ENCODE measurements at places on chromosomes 6 and 20.

GRCh38 chr6:106315765-106316374 lies 9.7 kb downstream of the ATG5 start:
- no peak for DNase-seq

- no peak for DNase-seq
These were observed 143.9 kb downstream of the PXDC1 start for GRCh38 chr6:3607599-3607998.

- peak; percentile 88 for DNase-seq
These were observed at the start of gene TCEA2 for GRCh38 chr20:64062596-64063388. Gene TCEA2 (plus strand): TSS chr20:64063198. CDS start chr20:64063313, 115 bp downstream.

GRCh38 chr6:117418320-117418719 lies 7.4 kb downstream of the ROS1 start:
- DNase-seq = no peak

GRCh38 chr6:56387621-56388414 lies 140.4 kb upstream of the COL21A1 start:
- no peak for DNase-seq

DNA sequence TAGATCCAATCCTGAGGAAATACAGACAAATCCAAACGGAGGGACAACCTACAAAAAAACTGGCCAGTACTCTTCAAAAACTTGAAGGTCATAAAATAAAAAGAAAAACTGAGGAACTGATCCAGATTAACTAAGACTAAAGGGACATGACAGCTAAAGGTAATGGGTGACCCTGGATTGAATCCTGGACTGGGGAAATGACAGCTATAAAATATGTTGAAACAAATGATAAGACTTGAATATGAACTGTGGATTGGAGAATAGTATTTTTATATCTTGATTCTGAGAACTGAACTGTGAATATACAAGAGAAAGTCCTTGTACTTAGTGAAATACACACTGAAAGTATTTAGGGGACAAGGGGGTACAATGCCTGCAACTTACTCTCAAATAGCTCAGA lies 96.9 kb upstream of the EMILIN3 start:
- DNase-seq = no peak

DNA sequence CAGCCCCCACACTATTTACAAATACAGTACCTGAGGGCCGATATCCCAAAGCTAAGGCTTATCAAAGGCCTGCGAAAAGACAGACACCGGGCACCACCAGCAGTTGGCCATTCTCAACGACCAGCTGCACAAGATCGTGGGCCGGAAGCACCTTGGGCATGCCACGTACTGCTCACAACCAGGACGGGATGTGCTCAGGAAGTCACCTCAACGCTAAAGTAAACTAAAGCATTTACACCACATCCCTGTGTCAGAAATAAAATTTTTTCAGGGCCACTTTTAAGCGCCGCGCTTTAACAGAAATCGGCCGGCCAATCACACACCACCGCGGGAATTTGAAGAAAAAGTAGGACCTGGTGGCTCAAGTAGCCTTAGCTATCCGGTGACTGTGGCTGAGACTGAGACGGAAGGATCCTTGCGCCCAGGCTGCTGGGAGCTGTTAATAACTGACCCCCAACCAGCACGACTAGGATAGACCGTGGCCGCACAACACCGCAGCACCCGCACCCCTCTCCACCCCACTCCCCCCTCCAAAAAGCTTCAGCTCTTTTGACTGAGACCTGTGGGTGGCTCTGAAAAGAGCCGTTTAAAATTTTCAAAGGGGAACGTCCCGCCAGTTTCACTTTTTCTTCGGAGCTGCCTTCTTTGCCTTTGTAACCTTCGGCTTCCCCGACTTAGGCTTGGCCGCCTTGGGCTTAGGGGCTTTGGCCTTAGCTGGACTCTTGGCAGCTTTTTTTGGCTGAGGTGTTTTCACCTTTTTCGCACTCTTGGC lies 131.2 kb upstream of the BTN3A2 start:
- no peak for DNase-seq

- DNase-seq = no peak
These were observed 29.6 kb downstream of the OR2B2 start for GRCh38 chr6:27882624-27883023.

DNA sequence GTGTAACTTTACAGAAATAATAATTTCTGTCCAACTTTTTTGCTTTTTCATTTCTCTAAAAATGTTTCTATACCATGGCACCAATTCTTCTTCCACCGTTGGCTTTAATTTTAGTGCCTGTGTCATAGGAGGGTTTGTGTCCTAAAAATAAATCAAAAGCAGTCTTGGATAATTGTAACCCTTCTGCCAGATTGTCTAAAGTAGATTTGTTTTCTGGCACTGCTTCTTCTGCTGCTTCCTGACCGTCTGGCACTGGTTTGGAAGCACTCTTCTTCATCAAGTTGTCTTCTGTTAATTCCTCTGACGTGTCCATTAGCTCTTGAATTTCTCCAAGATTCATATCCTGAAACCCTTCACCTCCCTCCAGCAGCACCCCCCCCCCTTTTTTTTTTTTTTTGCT lies 33.1 kb downstream of the SCAF8 start:
- DNase-seq = no peak

DNA sequence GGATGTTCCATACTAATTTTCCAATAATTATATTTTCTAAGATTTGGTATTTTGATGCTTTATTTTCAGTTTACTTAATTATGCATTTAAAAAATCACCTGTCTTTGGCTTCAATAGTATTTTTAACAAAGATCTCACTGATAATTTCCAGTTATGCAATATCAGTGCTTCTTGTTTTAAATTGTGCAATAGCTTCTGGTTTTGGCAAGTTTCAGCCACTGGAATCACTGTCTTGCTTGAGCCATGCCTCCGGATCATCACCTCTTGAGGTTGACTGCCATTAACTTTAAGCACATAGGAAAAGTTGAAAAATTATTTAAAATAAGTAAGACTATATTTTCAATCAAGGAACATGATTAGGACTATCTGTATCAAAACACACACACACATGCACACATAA lies 1242.1 kb downstream of the HACE1 start:
- no peak for DNase-seq

DNA sequence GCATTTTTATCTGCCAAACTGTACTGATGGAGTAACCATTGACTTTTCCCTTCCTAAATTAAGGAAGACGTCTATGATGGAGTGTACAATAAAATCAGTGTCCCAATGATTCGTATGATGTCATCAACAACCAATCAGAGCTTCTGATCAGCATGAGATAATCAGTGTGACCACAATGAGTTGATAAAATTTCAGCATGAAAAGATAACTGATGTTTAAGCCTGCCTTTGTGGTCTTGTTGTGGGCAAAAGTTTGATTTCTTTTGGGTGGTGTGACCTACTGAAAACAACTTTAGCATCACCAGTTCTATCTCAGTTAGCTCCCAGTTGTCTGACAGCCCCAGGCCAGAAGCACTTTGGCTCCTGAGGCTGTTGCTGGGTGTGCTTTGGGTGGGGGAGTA lies 3.3 kb downstream of the PCIF1 start:
- DNase-seq = no peak

- no peak for DNase-seq
These were observed 20.4 kb upstream of the RAB22A start for GRCh38 chr20:58289143-58289542.

GRCh38 chr6:117232196-117232595 lies 33.2 kb upstream of the VGLL2 start:
- DNase-seq = no peak

- DNase-seq = no peak
These were observed 61.5 kb downstream of the RREB1 start for GRCh38 chr6:7169296-7169721.

GRCh38 chr6:75204217-75204958 lies 1.5 kb downstream of the COL12A1 start:
- no peak for DNase-seq

DNA sequence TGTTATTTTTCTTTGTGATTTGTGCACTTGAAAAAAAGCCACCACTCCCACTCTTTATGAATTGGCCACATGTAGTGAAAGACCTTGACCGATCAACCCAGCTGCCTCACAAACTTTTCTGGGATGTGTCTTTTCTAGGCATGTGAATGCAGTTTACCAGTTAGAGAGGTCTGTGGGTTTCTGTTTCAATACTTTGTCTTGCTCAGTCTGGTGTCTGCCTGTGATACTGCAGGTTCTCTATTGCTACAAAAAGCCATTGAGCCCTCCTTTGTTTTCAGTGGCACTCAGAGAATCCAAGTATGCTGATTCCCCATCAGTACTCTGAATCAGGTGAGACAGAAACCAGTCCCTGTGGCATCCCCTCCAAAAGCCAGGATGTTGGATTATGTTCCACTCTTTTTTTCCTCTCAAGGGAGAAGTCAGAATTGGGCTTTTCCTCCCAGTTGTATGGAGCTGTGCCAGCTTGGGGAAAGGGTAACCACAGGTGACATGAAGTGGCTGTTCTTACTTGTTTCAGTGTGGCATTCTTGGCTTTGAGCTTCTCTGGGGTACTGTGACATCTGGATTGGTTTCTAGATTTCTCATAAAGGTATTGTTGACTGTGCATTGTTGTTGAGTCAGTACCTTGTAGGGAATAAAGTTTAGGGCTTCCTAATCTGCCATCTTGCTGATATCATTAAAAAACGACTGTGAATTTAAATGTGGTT lies 26.3 kb upstream of the ZFP64 start:
- DNase-seq = no peak

DNA sequence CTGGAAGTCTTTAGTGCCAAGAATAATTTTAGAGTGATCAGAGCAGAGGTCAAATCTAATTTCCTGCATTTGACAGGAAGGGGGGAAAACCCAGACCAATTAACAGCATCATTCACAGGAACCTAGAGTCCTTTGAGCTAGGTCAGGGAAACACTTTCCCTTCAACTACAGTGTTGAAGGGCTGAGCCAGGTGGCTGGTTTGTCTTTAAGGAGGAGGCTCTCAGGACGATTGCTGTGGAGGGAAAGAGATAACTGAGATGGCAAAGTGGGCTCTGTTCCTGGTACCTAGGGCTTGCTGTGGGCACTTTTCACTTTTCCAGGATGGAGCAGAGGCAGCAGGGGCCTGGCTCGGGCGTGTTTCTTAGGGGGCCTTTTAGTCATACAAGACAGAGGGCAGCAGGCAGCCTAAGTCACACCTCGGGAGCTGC lies 111.9 kb downstream of the SCML4 start:
- DNase-seq = no peak

DNA sequence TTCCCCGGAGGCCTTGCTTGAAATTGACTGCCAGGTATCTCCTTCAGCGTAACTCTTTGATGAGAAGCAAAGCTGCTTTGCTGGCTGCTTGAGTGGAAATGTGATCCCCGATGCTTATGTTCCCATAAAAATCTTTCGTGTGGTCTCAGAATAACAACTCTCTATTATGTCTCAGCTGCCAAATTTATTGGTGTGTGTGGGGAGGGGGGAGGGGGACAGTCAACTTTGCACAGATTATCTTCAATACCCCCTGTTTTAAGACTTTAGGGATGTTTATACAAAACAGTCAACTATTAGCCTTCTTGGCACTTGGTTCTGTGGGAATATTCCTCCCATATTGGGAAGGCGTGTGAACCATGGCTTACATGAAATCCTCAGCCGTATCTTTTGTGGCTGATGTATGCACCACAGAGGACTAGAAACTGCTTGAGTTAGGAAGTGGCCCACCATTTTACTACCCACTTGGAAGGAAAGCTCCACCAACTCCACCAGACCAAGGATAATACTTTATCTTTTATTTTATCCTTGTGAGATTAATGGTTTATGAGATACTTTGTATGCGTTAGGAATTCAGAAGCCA lies 101.5 kb upstream of the SLC24A3 start:
- no peak for DNase-seq

- DNase-seq = no peak
These were observed 40.2 kb downstream of the SLC35F1 start for GRCh38 chr6:117947234-117947633.

GRCh38 chr6:168359794-168360193 lies 40.2 kb upstream of the DACT2 start:
- DNase-seq = no peak

DNA sequence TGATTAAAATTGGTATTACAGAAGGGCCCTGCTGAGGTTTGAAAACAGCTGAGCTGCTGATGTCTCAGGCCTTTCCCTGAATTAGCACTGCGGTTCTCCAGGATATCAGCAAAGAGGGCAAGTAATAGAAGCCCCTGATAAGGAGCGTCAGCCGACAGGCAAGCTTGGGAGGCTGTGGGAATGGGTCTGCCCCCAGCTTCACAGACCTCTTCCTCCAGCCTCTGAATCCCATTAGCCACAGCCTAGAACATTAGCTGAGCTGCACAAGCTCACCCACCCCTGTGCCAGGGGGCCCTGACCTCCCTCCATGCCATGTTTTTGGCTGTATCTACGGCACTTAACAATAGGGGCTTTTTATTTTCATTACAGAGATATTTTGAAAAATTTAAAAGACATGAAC lies 59.9 kb downstream of the VAPB start:
- no peak for DNase-seq

DNA sequence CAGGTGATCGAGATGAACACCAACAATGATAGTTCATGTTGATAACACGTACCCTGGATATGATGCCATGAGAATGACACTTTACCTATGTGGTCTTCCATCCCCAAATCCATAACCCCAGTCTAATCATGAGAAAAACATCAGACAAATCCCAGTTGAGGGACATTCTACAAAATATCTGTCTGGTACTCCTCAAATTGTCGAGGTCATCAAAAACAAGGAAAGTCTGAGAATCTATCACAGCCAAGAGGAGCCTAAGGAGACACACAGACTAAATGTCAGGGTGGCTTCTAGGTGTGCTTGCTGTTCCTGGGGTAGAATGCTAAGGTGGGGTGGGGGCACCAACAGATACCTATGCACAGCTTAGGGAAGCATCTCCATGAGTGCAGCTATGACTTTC lies 2.8 kb upstream of the RNF8 start:
- DNase-seq = no peak

DNA sequence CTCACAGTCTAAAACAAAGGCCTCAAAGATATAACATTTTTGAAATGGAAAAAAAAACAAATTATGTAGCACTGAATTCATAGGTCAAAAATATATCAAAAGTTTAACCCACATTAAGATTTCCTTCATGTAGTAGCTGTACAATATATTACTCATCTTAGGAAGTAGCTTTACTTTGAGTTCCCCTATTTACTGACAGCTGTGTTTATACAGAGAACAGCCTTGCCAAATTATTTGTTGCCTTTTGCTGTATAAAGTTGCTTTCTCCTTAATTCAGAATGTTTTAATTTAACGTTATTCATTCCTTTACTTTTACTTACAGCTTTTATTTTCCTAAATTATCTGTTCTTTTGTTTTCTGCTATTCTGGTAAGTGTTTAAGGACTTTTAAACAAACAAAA lies 181.0 kb downstream of the COL12A1 start:
- no peak for DNase-seq

DNA sequence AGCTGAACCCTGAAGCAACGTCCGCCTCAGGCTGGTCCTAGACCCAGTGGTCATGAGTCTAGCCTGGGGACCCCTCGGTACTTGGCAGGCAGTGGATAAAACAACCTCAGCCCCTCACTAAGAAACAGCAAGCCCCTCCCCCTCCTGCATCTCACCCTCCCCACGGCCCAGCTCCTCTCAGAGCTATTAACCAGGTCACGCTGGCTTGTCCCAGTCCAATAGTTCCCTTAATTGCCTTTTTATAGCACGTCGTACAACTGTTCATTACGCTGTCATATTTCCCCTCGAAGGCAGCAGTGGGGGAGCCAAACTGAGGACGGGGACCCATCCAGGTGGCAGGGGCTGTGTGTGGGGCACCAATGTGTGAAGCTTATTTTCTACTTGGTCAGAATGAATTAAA lies 8.6 kb upstream of the SLC32A1 start:
- DNase-seq = no peak
